GM12878 (cell line): ENCODE measurements at places on chromosomes 4 and X. TPM values are rescaled to one million over a fixed set of nuclear protein-coding genes. Genes with fewer than 3 reads are reported as not detected.

Gene IL21
- not detected in 2 replicates for polyA plus RNA-seq

Gene SOWAHD
- polyA plus RNA-seq: 2.9 TPM in 2 replicates

Gene HTRA3
- polyA plus RNA-seq: 0.06 TPM in 1 of 2 replicates, not detected in the other

DNA sequence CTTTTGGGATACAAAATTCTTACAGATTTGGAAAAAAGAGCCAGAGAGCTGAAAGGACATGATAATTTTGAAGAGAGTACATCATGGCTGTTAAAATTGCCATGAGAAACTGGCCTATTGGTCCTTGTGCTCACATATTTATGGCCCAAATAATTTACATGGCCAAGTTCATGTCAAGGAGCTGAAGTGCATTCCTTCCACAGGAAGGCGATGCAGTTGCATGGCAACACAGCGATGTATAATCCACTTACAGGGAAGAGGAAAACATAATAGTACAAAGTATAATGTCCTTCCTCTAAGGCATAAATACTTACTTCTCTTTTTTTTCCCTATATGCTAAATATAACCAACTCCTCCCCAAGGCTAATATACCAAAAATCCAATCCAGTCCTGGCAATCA is 914.5 kb upstream of the AGA start:
- no peak for DNase-seq

- DNase-seq: no peak
These were observed 2308.1 kb upstream of the AGA start for GRCh38 chr4:179750374-179750773.

DNA sequence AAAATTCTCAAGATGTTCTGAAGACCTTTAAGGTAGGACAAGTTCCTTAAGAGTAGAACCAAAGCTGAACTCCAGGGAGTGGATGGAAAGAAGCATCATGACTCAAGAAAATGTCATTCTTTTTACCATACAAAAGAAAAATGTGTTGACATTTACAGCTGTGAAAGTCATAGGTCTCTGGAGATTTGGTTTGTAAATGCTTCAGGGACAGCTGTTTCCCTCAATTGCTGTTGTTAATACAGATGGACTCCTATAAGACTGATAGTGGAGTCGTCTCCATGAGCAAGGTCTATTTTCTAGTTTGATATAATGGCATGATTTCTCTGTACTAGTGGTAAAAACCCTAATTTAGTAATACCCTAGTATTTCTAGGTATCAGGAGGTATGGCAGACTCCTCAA is 101.7 kb downstream of the PHOX2B start:
- no peak for DNase-seq

DNA sequence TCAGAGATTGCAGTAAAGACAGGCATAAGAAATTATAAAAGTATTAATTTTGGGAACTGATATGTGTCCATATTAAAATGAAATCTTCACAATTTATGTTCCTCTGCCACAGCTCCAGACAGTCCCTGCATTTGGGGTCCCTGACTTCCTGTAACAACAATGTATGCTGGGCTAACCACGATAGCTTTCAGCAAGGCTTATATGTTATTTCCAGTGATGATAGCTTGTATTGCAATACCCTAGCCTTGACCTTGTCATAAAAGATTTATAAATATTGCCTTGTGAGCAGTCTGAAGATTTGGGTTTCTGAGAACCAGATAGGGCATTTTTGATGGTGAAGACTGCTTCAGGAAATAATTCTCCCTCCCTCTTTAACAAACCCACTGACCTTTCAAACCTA is 129.5 kb downstream of the PCDH10 start:
- DNase-seq: no peak

DNA sequence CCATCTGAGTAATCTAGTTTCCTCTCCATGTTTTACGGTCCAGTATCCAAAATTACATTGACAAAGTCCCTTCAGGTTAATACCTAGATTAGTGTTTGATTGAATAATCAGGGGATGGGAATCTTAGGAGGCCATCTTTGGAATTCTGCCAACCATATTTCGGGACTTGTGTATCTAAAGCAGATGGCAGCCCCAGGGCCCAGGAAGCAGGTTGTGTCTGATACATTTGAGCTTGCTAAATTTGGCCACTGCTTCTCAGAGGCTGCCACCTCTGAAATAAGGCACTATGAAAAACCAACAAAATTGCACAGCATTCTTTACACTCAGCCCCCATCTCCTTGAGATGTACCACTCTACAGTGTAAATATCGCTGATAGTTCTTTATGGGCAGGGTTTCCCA is 102.1 kb downstream of the ASB9 start:
- DNase-seq: no peak
